ENCODE measurements at places on chromosomes 6 and 20. TPM values are rescaled to one million over a fixed set of nuclear protein-coding genes. Genes with fewer than 3 reads are reported as not detected.

- DNase-seq, result no peak
Observed at GRCh38 chr6:107864226-107865127, 40.4 kb upstream of the SCML4 start.

SLC17A5 gene
- total RNA-seq, result 15.5 TPM

DNA sequence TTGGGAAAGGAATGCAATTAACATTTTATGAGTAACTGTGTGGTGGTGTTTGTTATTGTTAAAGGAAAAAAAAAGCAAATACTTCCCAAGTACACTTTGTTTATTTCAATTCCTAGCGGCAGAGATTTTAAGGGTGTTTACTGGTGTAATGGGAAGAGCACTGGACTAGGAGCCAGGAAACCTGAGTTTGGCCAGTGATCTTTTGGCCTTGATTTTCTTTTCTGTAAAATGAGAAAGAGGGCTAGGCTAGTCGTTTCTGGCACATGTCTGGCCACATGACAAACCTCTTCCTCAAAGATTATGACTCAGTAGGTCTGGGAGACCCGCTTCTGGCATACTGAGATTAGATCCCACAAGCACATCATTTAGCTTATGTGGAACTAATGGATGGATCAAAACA lies 428.1 kb upstream of the NOX3 start:
- DNase-seq, result no peak

KHDC1L gene
- not detected for total RNA-seq

COL21A1 gene
- 3.1 TPM for total RNA-seq

GRCh38 chr20:24359321-24360027 lies 110.0 kb upstream of the SYNDIG1 start:
- DNase-seq, result no peak

GRCh38 chr6:139686308-139686707 lies 311.9 kb upstream of the CITED2 start:
- no peak for DNase-seq

GRCh38 chr6:3943331-3943765 lies 94.2 kb downstream of the FAM50B start:
- peak; percentile 46 for DNase-seq

SLC22A1 gene
- 2.3 TPM for total RNA-seq

PDSS2 gene
- total RNA-seq, result 16.4 TPM

DNAH8 gene
- total RNA-seq, result 0.50 TPM

THBD gene
- 48.1 TPM for total RNA-seq

VSTM2L gene
- total RNA-seq, result 4.1 TPM

DNA sequence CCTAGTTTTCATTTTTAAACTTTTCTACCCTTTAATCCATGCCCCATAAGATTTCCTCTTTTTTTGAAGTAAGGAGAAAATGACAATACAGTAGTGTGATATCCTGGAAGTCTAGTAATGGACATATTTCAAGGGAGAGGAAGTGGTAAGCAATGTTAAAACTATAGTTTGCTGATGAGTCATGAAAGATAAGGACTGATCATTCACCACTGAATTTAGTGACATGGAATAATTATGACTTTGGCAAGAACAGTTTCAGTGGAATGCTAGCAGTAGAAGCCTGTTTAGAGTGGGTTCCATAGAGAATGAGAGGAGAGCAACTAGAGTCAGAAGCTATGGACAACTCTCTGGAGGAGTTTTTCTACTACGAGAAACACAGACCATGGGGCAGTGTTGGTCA lies 24.9 kb upstream of the SLC2A12 start:
- DNase-seq, result no peak

SIRPA gene
- total RNA-seq, result 46.6 TPM

DNA sequence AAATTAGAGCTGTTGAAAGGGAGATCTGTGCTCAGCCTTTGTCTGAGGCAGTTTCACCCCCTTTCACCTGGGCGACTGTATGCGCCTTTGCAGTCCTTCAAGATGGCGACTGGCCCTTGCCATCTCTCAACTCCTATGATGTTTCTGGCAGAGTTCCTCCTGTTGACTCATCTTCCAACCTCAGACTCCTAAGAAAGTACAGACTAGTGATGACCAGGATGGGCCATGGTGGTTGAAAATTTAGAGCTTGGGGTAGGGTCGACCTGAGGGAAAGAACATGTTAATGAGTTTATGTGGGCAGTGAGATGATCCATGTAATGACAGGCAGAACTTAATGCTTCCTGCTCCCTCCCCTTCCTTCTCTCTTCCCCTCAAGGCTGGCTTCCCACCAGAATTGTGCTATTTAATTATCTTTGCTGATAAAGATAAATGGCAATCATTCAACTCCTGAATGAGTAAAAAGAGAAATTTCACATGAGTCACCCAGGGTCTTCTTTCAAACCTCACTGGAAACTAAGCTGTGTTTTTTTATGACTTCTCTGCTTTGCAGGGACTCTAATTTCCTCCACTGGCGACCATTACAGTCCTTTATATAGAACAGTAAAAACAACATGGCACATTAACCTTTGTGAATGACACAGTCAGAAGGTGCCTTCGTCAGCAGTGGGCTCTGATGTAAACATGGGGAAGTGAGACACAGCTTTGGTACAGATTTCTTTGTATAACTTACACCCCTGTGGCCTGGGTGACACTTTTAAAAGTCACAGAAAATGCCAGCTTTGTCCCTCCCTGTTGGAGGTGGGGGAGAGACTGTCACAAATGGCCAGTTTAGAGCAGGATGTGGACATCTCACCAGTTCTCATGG lies 103.5 kb downstream of the SCP2D1 start:
- DNase-seq, result peak; percentile 62

- DNase-seq, result peak; percentile 72
Observed at GRCh38 chr6:112086744-112087135, 542 bp downstream of the TUBE1 start.

SMLR1 gene
- total RNA-seq, result 0.16 TPM

- no peak for DNase-seq
Observed at GRCh38 chr6:168860987-168861386, 392.7 kb downstream of the THBS2 start.

DNA sequence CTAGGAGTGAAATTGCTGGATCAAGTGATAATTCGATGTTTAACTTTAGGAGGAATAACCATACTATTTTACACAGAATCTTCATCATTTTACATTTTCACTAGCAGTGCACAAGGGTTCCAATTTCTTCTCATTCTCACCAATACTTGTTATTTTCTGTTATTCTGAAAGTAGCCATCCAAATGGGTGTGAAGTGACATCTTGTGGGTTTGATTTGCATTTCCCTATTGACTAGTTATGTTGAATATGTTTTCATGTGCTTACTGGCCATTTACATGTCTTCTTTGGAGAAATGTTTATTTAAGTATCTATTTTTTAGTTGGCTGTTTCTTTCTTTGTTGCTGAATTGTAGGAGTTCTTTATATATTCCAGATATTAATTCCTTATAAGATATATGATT lies 164.3 kb downstream of the CD109 start:
- no peak for DNase-seq

- no peak for DNase-seq
Observed at GRCh38 chr6:83047065-83047754, 18.4 kb downstream of the UBE3D start.

MDFI gene
- 16.9 TPM for total RNA-seq

DNA sequence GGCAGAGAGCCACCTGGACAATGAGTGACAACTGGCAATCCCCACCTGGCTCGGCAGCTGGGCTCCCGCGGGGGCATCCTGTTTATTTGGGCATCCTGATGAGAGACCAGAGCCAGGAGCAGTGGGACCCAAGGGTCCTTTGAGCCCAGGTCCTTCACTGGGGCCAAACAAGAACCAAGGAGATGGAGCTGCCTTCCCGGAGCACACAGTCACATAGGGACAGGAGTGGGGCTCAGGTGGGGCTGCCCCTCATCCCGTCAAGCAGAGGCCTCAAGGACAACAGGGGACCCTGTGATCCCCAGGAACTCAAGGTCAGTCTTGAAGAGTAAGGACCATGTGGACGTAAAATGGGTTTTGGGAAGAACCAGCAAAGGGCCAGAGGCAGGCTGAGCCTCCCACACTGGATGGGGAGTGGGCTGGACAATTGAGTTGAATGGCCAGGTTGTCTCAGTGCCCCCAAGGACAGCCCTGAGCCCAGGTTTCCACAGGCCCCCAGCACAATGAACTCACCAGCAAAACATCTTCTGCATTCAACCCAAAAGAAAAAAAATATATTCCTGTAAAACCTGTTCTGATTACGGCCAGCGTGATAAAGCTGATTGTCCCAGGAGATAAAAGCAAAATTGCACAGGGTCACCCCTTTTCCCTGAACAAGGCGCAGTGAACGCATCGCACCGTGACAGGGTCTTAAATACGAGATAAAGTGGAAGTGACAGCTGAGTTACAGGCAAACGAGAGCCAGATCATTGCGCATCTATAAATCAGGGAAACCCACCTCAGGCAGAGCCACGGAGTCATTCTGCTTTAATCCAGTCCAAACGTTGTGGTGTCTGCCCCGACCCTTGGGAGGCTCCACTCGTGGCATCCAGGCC lies 86.2 kb downstream of the ANKRD60 start:
- no peak for DNase-seq

- peak; percentile 69 for DNase-seq
Observed at GRCh38 chr20:17530716-17531664, at the start of gene BFSP1. BFSP1 (minus strand) TSS chr20:17531379; CDS start chr20:17531329, 50 bp downstream.

DNA sequence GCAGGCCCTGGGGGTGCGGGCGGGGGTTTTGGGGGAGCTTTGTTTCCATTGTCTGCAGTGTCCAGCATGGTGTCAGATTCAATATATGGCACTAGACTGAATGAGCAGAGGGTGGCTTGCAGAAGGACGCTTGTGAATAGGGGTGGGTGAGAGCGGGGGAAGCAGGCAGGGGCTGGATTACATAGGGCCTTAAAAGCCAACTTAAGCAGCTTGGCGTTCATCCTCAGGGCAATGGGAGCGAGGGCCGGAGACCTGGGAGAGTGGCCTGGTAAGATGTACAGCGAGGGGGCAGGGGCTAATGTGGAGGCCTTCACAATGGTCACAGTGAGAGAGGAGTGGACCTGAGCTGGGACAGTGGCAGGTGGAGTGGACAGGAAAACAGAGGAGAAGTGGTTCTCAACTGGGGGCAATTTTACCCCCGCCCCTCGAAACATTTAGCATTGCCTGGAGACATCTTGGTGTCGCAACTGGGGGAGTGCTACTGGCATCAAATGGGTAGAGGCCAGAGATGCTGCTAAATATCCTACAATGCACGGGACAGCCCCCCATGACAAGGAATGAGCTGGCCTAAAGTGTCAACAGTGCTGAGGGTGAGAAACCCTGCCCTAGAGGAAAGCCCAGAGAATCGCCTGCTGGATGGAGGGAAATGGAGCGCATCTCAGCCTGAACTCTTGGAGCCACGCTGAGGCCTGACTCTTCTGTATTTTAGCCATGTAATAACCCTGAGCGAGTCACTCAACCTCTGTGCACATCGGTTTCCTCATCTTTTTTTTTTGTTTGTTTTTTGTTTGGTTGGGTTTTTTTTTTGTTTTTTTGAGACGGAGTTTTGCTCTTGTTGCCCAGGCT lies 15.1 kb upstream of the BAK1 start:
- no peak for DNase-seq

TMEM244 gene
- total RNA-seq, result not detected

GRCh38 chr6:29834564-29835436 lies 7.2 kb downstream of the HLA-G start:
- peak; percentile 55 for DNase-seq

- DNase-seq, result peak; percentile 87
Observed at GRCh38 chr20:31569163-31570020, 35.7 kb upstream of the ID1 start.

DNA sequence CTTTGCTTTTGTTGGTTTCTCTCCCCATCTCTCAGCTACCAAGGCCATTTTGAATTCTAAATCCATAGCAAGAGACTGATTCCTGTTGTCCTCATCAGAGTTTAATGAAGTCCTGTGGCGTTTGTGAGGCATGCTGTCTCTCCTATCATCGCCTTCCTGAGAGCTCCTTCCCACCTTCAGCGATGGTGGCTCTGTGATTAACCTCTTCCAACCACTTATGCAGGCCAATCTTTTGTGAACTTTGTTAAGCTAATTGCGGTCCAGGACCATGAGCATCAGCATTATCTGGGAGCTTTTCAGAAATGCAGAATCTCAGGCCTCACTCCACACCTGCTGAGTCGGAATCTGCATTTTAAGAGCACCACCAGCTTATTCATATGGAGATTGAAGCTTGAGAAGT lies 272.5 kb upstream of the CDYL start:
- no peak for DNase-seq

DNA sequence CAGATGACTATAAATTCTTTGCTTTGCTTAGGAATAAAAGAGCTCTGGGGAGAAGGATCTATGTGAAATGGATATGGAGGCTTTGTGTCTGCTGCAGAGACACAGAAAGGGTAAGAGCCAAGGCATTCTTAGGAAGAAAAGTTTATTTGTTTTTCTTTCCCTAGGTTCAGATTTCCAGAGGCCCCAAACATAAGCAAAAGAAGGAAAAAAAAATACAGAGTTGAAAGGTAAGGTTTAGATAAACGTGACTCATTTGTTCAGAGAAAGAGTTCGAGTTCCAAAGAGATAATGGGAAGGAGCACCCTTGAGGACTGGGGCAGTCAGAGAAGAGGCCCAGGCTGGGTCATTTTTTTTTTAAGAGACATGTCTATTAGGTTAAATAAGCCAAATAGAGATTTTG lies 27.4 kb upstream of the BMP5 start:
- no peak for DNase-seq

CST2 gene
- total RNA-seq, result not detected

DNA sequence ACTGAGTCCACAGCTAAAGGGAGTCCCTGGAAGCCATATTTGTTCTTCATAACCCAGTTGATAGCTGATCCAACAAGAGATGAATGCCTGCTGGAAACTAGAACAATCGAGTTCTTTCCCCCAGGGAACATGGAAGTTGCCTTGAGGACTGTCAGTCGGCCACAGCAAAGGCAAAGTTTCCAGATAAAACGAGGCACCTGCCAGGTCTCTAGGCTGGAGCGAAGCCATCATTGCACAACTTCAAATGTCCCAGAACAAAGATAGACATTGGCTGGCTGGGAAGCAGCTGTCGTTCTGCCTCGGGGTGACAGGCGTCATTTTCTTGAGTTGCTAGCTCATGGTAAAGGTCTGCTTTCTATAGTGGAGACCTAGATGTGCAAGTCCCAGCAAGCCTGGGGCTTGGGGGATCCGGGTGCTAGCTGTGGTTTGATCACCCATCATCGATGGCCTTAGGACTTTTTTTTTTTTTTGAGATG lies 184.4 kb upstream of the ZNF217 start:
- no peak for DNase-seq

SYNDIG1 gene
- 5.4 TPM for total RNA-seq

DNA sequence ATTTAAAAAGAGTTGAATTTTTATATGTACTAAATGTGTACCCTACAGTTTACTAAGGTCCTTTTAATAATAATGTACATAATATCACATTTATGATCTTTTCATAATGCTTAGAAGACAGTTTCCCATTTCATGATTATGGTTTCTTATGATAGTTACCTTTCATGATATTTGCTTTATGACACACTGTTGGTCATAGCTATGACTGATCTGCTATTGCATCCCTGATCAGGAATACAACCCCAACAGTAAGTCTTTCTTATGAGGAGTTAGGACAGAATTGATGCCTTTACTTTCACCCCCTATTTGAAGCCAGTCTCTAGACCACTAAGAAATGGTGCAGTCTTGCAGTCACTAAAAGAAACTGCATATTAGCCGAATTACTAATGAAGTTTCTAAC lies 31.0 kb downstream of the LCA5 start:
- no peak for DNase-seq

KIAA0408 gene
- 2.7 TPM for total RNA-seq

- peak; percentile 61 for DNase-seq
Observed at GRCh38 chr20:52103335-52103912, 88.2 kb downstream of the ZFP64 start.

GRCh38 chr6:116476002-116476678 lies 15.0 kb downstream of the CALHM6 start:
- no peak for DNase-seq

- DNase-seq, result no peak
Observed at GRCh38 chr6:165962366-165962765, 205.3 kb downstream of the TBXT start.

Data from kidney (tissue), 22 donors.